Activated gamma-delta T cell treated with anti-CD3 and anti-CD28 coated beads, Interleukin-2, amount 50 U/mL, for 16 hours (primary cell): ENCODE measurements at places on chromosomes 5 and 9.

GRCh38 chr9:130051855-130052254 is 1.9 kb upstream of the GPR107 start:
- DNase-seq, result no peak

- DNase-seq, result no peak
Observed at GRCh38 chr9:17757816-17758215, 178.9 kb downstream of the SH3GL2 start.

DNA sequence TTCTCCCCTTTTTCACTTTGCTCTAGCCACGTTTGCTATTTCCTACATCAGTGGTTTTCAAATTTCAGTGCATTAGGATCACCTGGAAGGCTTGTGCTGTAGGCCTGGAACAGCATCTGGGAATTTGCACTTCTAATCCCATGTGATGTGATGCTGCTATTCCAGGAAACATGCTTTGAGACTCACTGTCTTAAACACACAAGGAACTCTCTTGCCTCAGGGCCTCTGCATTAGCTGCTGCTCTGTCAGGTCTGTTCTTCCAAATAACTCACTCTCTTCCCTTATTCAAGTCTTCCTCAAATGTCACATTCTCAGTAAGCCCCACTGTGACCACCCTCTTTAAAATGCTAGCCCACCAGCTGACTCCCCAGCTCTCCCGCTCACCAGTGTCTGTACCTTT is 204.0 kb downstream of the DNAH5 start:
- no peak for DNase-seq

DNA sequence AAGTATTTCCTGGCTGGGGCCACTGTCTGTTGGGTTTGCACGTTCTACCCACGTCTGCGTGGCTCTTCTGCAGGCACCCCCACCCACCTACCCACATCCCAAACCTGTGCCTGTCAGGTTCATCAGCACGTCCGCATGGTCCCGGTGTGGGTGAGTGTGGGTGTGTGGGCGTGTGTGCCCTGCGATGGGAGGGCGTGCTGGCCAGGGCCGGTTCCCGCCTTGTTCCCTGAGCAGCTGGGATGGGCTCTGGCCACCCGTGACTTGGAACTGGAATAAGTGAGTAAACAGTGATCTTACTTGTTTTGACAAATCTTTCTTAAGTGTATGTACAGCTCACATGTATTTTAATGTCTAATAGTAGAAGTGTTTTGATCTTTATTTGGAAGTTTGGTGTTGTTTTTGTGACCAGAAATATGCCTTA is 20.4 kb downstream of the ERGIC1 start:
- DNase-seq, result no peak

DNA sequence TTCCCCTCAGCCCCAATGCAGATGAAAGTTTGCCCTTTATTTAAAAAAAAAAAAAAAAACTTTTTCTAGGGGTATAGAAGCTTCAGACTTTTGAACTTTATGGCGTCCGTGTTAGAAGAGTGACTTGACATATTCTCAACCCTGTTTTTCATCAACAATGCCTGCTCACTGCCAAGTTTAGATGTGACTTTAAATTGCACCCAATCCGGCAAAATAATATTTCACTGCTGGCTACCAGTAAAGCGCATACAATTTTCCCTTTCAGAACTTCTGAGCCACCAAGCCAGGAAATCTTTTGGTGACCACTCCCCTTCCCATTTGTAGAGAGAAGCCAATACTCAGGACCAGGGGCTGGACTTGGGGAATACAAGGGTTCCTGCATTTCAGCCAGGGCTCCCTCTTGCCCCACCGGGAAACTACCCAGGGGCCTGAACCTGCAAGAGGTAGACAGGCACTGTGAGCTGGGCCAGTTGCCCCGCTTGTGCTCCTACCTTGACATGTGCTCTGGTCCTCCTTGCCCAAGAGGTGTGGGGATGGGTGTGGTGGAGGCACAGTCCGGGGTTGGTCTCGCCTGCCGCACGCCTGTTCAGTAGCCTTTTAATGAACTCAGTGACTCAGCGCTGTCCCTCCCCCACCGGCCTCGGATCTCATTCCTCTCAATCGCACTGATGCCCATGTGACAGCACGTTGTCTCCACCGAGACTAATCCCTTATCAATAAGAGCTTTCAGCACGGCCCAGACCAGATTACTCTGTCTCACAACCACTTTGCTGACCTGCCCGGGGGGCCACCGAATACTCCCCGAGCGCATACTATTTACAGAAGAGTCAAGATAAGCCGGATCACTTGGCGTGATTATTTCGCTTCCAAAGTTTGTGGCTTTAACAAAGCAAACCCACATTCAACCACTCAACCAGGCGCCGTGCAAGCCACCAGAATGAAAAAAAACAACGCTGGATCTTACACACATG is 226.4 kb downstream of the DCP2 start:
- no peak for DNase-seq
